Suppressor macrophage treated with lipopolysaccharide for 4 hours (primary cell): ENCODE measurements at places on chromosomes 11 and 22.
A peak's percentile ranks its signal among the peaks of the same experiment; 100 is the strongest.

- DNase-seq = no peak
Measured at GRCh38 chr11:35173616-35174566, 34.9 kb downstream of the CD44 start.

DNA sequence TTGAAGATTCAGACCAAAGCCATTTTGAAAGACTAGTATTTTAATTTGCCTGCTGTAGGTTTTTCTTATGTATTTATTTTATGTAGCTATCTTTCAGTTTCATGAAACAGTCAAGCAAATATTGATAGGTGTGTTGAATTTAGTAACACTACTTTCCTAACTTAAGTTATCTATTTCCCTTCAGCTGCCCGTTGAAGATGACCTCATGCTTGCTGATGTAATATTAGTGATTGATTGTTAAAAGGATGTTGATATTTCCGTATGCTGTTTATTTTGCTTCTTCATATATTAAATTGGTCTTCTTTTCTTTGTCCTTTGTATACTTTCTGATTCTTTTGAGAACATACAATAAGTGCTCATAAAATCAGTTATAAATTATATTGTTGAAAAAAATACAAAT is 86.8 kb upstream of the CHORDC1 start:
- no peak for DNase-seq

- no peak for DNase-seq
Measured at GRCh38 chr11:14070896-14071295, 108.4 kb downstream of the SPON1 start.

DNA sequence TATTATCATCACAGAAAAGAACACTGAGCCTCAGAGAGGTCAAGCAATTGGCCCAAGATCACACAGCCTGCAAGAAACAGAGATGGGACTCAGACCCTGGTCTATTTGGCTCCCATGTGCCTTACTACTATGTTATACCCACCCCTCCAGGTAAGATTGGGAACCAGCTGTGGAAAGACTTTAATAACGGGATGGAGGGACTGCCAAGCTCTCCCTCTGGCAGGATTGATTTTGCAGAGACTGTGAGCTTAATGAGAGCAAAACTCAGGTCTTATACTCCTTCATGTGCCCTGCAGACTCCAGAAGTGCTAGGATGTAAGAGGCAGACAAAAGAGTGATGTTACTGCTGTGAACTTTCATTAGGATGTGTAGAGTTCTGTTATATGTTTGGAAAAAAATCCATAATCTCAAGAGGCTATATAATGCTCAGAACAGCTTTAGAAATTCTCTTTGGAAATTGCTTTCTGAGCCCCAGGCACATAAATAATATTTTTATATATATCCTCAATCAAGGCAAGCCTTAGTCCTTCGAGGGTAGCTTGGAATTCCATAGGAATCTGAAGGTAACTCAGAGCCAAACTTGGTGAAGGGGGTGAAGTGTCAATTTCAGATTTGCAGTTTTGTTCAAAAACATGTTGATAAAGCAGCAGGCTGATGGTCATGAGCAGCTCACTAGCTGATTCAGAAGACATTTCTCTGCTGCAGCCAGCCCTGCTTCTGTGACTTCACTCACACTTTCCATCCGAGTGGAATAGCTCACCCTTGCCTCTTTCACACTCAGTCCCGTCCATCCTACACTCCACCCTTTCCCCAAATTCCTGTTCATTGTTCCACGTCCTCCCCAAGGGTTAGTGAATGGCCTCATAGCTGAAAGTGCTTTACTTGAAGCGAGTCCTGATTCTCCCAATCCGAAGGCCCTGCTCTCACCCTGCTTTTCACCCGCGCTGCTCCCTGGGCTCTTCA is 188.8 kb downstream of the SNX19 start:
- DNase-seq = no peak

- no peak for DNase-seq
Measured at GRCh38 chr11:68950270-68950669, 30.5 kb downstream of the MRGPRD start.

DNA sequence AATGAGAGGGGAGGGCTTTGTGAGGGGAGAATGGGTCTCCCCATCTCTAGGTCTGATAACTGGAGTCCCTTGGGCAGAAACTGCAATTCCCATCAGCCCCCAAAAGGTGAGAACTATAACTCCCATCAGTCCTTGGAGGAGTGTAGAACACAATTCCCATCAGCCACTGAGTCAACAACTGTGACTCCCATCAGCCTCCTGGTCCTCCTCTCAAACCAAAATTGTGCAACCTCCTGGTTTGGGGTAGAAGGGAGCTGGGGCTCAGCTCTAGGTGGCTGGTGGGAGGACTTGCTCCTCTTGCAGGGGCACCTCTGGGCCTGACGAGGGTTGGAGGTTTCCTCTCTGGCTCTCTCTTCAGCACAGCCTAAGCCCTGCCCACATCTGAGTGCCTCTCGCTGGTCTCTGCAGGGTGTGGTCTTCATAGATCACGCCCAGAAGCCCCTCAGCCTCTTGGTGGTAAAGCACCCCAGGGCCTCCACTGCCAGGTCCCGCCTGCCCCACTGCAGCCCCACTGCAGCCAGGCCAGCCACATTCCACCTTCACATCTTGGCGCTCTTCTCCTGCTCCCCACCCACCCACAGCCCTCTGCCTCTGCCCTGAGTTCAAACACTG is 18.5 kb downstream of the SLC22A12 start:
- DNase-seq = no peak

- no peak for DNase-seq
Measured at GRCh38 chr11:14273895-14274294, 85.1 kb downstream of the RRAS2 start.

GRCh38 chr11:127182586-127183203 is 182.1 kb upstream of the KIRREL3 start:
- DNase-seq = no peak

DNA sequence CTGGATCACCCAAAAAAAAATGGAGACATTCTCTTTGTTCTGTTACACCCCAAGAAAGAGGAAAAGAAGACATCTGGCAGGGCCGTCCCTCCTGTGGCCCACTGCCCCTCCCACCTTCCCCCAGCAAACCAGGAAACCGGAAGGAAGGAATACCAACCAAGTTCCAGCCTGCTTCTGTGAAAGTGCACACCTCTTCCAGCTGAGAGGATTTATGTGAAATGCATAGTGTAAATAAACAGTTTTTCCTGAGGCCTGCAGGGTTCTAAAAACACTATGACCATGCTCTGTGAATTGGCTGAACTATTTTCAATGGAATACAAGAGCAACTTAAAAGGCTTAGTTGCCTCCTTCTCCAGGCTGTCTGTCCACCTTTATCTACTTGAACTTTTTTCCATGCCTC is 50.0 kb upstream of the CHST1 start:
- DNase-seq = no peak

DNA sequence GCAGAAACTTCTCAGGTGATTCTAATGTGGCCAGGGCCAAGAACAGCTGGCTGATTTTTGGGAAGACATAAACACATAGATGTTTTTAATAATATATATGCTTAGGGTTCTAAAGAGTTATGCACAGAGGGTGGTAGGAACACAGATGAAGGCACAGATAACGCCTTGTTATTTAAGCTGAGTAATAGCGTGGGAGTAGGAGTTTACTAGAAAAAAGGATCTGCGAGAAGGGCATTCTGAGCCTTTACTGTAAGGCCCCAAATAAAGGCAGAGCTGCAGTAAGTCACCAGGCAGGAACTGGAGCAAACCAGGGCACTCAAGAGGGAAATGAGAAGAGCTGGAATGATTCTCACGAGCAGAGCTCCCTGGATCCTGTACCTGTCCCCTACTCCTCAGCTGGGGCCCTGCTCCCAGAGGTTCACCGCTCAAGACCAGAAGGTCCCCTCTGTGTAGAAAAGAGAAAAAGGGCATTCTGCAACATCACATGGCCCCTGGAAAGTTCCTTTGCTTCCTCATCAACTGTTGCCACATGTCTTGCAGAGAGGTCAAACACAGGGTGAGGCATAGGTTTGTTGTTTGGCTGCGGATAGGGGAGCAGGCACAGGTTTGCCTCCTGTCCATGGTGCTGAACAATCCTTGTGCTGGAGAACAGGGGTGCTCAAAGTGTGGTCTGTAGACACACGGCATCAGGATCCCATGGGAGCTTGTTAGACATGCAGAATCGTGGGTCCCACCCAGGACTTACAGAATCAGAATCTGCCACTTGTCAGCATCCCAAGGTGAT is 125.7 kb downstream of the TENM4 start:
- DNase-seq = no peak

DNA sequence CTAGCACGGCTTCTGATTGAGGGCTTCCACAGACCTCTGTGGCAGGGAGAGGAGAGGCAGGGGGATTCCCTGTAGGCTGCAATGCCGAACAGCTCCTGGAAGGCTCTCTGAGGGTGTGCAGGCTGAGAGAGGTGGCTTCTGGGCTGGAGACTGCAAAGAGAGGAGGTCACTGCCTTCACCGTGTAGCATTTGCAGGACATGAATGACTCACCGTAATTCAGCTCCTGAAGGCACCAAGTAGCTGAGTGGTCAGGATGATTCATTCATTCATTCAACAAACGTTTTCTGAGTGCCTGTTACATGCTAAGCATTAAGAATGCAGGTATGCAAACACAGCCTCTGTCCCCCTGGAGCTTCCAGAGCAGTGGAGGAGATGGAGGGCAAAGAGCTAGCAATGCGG is 18.0 kb upstream of the EIF3D start:
- DNase-seq = peak; percentile 42
